Umbilical cord (tissue), 2 donors: ENCODE measurements at places on chromosomes 6 and 20. TPM values are rescaled to one million over a fixed set of nuclear protein-coding genes. Genes with fewer than 3 reads are reported as not detected.

DNA sequence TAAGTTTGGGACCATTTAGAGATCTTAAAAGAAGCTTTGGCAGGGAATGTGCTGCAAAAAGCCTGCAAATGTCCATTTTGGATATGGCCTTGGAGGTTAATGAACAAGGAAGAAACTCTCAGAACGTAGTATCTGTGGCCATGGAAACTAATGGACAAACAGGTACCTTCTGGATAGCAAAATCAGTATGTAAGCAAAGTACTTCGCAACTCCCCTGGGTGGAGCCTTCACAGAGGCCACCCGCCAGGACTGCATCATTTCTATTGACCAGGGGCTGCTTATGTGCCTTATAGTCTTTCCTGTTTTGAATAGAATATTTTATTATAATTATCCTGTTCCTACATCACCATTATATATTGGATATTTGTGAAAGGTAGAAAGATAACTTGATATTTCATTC lies 510.8 kb upstream of the SYNCRIP start:
- DNase-seq = no peak

- no peak for DNase-seq
Measured at GRCh38 chr20:38965264-38965663, 3.1 kb downstream of the DHX35 start.

- DNase-seq = no peak
Measured at GRCh38 chr6:37669887-37670437, 27.7 kb downstream of the MDGA1 start.

- DNase-seq = peak; percentile 40
Measured at GRCh38 chr20:48169650-48170225, 384.5 kb upstream of the SULF2 start.

GRCh38 chr6:23826572-23826971 lies 299.4 kb upstream of the NRSN1 start:
- no peak for DNase-seq

DNA sequence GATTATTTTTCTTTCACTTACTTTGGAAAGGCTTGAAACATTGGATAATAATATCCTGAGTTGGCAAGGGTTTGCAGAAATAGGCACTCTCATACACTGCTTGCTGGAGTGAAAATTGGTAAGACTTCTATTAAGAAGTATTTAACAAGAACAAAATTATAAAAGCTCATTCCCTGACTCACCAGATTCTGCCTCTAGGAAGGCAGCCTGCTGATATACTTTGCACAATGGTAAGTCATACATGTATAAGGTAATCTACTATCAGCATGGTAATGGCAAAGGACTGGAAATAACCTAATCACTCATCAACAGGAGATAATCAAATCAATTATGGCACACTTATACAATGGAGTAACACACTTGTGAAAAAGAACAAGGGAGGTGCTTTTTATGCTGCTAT lies 85.8 kb downstream of the PLCG1 start:
- DNase-seq = no peak

DNA sequence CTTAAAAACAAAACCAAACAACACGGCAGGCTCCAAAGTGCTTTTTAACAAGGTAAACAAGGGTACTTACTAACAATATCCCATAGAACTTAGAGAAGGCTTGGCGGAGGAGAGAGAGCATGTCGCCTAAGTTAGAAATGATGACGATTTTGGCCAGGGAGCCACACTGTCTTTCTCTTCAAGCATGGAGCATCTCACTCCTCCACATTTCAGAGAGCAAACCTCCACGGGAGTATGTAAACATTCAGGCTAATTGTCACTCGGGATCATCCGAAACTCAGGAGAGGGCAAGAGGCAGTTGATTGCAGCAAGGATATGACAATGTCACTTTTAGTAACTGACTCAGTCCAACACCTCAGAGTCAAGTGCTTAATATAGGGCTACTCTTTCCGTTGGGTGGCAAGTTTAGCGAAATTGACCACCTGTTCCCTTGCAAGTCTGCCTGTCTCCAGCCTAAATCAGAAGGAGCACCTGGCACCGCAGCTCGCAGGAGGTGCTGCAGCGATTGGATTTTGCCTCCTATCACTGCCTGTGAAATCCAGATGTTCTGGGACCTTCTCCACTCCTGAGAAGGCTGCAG lies 65.8 kb upstream of the RPS6KA2 start:
- DNase-seq = no peak

DNA sequence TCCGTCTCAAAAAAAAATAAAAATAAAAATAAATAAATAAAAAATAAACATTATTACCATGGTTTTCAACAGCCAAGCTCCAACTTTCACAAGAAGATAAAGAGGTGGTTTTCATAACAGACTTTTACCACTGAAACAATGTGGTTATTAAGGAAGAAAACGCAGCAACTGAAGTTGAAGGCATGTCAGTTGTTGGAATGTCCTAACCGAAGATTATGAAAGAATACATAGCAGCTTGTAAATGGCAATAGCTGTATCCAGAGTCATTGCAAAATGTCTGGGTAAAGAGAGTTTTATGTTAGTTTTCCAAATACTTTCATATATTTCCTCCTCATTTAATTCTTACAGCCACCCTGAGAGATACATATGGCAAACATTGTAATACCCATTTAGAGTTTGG lies 161.6 kb upstream of the MARCKS start:
- DNase-seq = no peak

- DNase-seq = no peak
Measured at GRCh38 chr6:106973018-106973835, 1.3 kb downstream of the CD24 start.

GRCh38 chr6:41093729-41094128 lies 21.0 kb downstream of the NFYA start:
- DNase-seq = no peak

GRCh38 chr6:79984261-79984660 lies 20.2 kb upstream of the TTK start:
- no peak for DNase-seq

DNA sequence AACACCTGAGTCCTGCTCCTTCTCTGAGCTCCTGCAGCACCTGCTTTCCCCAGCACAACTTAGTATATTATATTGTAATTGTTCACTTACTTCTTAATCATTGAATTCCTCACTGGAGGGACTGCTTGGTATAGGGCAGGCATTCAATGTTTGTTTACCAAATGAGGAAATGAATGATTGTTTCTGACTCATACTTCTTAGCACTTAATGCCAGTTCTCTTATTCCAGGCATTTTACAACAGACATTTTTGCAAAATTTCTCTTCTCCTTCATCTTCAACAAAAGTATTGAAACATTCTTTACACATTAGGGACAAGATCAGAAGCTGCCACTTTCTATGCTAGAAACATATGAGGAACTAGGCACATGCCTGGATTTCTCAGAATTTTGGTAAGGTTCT lies 119.4 kb downstream of the TBX18 start:
- peak; percentile 6 for DNase-seq

DNA sequence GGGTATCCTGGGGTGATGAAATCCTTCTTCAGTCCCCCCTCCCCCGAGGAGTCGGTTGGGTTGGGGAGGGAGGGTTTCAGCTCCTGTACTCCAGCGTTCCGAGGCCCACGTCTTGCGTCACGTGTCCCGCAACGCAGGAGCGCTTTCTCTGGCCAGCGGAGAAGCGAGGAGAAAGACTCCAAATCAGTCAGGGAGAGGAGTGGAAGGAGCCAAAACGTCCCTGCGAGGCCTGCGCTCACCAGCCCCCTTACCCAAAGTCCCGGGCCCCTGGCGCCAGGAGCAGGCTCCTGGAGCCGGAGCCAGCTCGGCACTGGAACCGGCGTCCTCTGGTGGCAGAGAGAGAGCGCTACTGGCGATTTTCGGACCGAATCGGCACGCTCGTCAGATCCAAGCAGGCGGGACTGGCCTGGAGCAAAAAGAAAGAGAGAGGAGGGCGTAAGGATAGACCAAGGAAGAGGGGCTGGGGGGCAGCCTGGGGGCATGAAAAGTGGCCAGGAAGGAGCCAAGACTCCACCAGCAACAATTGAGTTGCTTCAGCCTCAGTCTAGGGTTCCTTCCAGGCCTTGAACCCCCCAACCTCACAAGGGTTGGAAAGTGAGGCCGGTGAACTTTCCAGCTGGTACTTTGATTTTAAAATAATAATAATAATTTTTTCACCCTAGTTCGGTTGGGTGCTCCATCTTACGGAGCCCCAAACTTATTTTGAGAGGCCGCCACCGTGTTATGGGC lies at the start of gene GNAS:
Gene GNAS (plus strand): TSS at position 174 of the 729 bp plus-strand sequence.
- DNase-seq = peak; percentile 66

- no peak for DNase-seq
Measured at GRCh38 chr6:67541586-67541985, 1093.5 kb upstream of the ADGRB3 start.

DNA sequence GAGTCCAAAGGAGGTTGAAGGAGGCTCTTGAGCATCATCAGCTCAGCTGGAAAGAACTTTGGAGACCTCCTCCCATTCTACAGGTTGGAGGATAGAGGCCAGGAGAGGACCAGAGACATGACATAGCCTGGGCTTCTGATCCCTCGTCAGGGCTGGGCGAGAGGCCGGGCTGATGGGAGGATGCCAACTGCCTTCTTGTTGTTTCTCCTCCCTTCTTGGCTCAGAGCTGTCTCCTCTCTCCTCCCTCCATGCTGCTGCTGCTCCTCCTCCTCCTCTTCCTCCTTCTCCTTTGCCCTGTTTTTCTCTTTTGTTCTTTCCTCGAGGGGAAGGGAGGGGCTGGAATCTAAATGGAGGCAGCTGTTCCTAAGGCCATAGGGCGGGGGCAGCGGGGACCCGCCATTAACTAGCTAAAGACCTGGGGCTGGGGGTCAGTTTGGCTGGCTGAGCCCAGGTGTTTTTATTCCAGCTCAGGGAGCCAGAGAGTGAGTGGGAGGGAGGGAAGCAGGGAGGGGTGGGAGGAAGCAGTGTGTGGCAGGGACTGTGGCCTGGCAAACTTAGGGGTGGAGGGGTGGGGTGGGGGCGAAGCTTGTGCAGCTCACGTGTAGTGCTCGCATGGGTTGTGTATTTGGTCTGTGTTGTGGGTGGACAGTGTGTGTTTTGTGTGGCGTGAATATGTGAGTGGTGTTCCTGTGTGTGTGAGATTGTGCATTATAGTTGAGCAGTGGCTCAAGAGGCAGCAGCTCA lies 84.8 kb downstream of the CD40 start:
- no peak for DNase-seq

- DNase-seq = no peak
Measured at GRCh38 chr6:36643977-36644376, 34.5 kb upstream of the CDKN1A start.

DNA sequence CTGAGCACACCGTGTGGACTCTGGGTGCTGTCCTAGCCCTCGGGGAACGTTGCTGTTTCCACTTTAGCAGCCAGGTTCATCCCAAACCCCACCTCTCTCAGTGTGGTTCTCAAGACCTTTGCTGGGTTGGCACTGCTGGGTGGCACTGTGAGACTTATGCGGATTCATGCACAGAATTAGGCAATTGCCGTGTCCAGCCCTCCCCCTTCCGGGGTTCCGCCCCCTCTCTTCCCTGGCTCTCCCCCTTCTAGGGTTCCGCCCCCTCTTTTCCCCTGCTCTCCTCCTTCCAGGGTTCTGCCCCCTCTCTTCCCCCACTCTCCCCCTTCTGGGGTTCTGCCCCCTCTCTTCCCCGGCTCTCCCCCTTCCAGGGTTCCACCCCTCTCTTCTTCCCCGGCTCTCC lies 39.8 kb upstream of the SLCO4A1 start:
- no peak for DNase-seq

DNA sequence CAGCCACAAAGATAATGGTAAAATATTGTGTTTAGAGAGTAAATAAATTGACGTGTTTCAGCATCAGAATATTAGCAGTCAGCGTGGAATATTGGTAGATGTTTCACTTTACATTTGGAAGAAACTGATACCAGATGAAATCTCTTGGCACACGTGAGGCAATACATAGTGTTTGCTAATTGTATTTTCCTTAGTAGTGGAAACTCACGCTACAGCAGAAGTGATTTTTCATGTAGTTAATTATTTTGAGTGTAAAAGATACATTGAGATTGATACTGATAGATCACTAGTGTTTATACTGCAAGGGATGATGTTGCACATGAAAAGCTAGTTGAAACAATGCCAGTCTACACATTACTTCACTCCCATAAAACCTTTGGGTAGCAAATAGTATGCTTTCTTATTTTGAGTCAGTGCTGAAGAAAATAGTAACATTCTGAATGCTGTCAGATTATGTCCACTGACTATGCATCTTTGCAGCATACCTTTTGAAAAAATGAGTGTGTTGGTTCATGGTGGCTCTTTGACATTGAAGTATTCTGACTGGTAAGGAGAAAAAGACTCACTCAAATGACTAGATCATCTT lies 59.3 kb downstream of the CD2AP start:
- DNase-seq = no peak

- peak; percentile 68 for DNase-seq
Measured at GRCh38 chr20:15930311-15931305, 642.6 kb downstream of the KIF16B start.

DNA sequence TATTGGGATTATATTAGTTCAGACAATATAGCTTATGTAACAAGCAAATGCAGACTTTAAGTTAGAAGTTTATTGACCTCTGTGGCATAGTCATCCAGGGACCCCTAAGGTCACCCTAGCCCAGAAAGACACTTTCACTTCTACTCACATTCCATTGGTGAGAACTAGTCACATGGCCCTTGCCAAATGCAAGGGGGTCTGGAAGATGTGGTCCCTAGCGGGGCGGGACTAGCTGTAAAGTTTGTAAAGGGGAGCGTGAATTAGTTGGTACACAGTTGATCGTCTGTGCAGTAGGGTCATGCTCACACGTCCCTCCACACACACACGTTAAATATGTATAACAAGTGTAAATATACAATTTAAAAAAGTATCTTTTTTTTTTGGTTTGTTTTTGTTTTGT lies 9.3 kb downstream of the HNF4A start:
- no peak for DNase-seq

- no peak for DNase-seq
Measured at GRCh38 chr20:20366876-20367574, 879 bp upstream of the INSM1 start.

Gene GRM1
- total RNA-seq = 1.9 TPM

Gene SYTL3
- total RNA-seq = 1.7 TPM

Gene KIFC1
- total RNA-seq = 7.5 TPM

Gene C20orf173
- not detected for total RNA-seq

Gene AVP
- not detected for total RNA-seq

Gene SLC35D3
- 0.72 TPM for total RNA-seq

Gene GPR6
- total RNA-seq = not detected

Gene FAM209B
- total RNA-seq = not detected

Gene OXT
- not detected for total RNA-seq
